ENCODE measurements at places on chromosomes 5 and 9. TPM values are rescaled to one million over a fixed set of nuclear protein-coding genes. Genes with fewer than 3 reads are reported as not detected.

DNA sequence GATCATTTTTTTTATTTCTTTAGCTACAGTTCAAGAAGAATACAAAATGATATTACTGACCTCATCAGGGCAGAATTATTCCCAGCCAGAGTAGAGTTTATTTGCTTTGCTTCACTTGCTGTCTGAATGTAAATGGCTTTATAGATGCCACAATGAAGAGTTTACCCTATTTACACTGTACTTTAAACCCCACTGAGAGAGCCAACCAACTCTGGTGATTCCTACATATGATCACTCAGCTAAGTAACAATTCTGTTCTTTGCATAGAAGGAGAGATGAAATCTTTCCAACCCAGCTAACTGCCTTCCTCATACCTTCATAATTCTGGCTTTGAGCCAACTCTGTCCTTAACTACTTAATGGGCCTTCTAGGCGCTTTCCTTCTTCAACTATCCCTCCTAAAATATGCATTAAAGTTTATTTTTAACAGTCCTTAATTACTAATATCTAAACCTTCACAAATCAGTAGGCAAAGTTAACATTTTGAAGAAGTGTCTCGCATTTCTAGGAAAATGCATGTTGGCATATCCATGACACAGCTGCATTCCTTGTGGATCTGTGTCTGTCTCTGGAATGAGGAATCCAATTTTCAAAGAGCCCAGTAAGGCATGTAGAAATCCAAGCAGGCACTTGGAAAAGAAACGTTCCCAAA, 284.8 kb upstream of the GRAMD2B start:
- DNase-seq, result peak; percentile 38
- H3K36me3 ChIP-seq, result no peaks in the 10 kb centered on the region
- H3K27me3 ChIP-seq, result no peaks in the 10 kb centered on the region
- H3K4me1 ChIP-seq, result peaks cover 10% of the 10 kb centered on the region

GRCh38 chr5:54517174-54517511, 416 bp upstream of the SNX18 start:
- H3K27ac ChIP-seq, result peak overlapping the region; percentile 35
- DNase-seq, result no peak
- H3K27me3 ChIP-seq, result no peaks in the 10 kb centered on the region
- peak overlapping the region; percentile 80 for H3K4me3 ChIP-seq
- peaks cover 26% of the 10 kb centered on the region for H3K36me3 ChIP-seq
- H3K4me1 ChIP-seq, result peaks cover 53% of the 10 kb centered on the region

The SLC6A7 gene
- total RNA-seq, result not detected

The GPX3 gene
- 0.77 TPM for total RNA-seq

The GRK6 gene
- 34.6 TPM for total RNA-seq

The TNFSF8 gene
- not detected for total RNA-seq

The ASPN gene
- 6.7 TPM for total RNA-seq

The KCNV2 gene
- total RNA-seq, result not detected

Measured in HFFc6 (cell line).